ENCODE measurements at places on chromosomes 5 and 9.

- peak; percentile 61 for DNase-seq
These were observed 114.3 kb upstream of the IL12B start for GRCh38 chr5:159444441-159445082.

GRCh38 chr5:147558826-147559225 lies 49.0 kb upstream of the DPYSL3 start:
- peak; percentile 78 for DNase-seq

- peak; percentile 65 for DNase-seq
These were observed 190.5 kb downstream of the ADAMTS12 start for GRCh38 chr5:33701251-33701650.

DNA sequence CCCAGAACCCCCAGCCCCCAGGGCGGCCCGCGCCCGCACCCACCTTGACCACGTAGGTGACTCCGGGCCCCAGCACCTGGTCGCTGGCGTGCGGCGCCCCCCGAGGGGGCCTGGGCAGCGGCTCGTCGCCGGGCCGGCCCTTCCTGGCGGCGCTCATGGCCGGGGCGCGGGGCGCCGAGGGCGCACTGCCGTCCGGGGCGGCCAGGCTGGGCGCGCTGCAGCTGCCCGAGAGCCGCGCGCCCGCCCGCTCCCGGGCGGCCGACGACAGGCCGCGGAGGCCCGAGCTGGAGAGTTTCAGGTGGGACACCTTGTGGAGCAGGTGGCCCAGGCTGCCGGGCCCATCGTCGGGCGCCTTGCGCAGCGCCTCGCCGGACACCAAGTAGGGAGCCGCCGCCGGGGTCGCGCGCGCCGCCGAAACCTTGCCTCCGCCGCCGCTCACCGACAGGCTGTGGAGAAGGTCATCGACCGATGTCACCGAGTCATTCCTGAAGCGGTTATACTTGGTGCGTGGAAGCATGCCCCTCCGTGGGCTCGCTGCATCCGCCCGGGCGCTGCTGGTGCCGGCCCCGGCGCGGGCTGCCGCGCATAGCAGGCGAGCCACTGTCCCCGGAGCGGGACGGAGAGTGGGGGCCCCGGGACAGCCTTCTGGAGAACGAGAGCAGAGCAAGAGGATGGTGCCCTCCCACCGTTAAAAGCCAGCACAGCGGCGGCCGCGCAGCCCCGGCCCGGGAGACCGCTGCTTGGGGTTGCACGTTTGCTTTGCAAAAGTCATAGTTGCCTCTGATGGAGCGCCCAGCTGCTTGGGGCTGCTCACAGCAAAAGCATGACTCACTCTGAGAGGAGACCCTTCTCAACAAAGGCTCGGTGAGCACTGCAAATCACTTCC lies at the start of gene SHC3:
TSS of gene SHC3 (minus strand) at position 875 of the 886 bp plus-strand sequence. CDS start at position 517, 358 bp downstream.
- DNase-seq = peak; percentile 14

DNA sequence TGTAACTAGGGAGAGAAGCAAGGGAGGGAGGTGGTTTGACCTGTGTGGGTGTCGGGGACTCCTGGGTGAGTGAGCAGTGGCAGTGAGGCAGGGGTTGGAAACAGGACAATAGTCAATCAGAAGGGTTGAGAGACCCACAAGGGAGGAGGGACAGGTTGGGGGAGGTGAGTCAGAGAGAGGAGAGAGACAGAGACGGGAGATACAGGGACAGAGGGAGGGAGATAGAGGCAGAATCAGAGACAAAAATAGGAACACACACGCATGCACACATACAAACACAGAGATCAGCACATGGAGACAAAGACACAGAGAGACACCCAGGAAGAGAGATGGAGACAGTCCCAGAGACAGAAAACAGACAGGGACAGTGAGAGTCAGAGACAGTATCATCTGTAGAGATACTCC lies 39.3 kb upstream of the PTGS1 start:
- DNase-seq = no peak

DNA sequence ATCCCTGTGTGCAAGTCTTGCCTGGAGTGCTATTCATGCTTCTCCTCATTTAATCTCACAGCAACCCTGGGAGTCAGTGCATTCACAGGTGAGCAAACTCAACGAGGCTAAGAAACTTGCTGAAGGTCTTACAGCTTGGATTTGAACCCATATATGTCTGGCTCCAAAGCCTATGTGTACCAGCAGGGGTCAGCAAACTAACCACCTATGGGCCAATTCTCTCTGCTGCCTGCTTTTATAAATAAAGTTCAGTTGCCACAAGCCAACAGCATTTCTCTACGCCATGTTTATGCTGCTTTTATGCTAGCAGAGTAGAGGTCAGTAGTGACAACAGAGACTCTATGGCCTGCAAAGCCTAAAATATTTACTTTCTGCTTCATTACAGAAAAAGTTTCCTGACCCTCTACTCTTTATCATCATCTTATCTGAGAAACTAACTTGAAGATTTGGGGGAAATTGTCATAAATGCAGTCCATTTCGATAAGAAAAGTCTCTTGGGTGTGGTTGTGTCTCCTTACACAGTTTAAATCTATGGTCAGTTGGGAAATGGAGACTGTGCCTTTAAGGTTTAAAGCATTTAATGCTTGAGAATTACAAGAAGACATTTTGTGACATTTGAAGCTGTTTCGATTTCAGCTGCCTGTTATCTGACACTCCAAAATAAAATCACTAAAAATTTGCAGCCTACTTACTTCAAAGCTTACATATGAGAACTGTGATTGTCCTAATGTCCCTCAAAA lies 137.7 kb downstream of the PRELID2 start:
- DNase-seq = peak; percentile 53
